ENCODE measurements at places on chromosomes 11 and 22. TPM values are rescaled to one million over a fixed set of nuclear protein-coding genes. Genes with fewer than 3 reads are reported as not detected.

The SCN3B gene
- polyA plus RNA-seq, result 0.19 TPM

GRCh38 chr11:74490941-74491340 is 2.6 kb downstream of the LIPT2 start:
- DNase-seq, result no peak

GRCh38 chr11:2789331-2789730 is 89.5 kb upstream of the KCNQ1OT1 start:
- no peak for DNase-seq

GRCh38 chr11:60118338-60118737 is 29.9 kb downstream of the MS4A2 start:
- DNase-seq, result no peak

GRCh38 chr11:76738618-76739240 is 44.4 kb upstream of the TSKU start:
- DNase-seq, result no peak

The APOBEC3A gene
- polyA plus RNA-seq, result not detected

The CTNND1 gene
- 45.1 TPM for polyA plus RNA-seq
